CMK (cell line): ENCODE measurements at places on chromosomes 6 and 20.

DNA sequence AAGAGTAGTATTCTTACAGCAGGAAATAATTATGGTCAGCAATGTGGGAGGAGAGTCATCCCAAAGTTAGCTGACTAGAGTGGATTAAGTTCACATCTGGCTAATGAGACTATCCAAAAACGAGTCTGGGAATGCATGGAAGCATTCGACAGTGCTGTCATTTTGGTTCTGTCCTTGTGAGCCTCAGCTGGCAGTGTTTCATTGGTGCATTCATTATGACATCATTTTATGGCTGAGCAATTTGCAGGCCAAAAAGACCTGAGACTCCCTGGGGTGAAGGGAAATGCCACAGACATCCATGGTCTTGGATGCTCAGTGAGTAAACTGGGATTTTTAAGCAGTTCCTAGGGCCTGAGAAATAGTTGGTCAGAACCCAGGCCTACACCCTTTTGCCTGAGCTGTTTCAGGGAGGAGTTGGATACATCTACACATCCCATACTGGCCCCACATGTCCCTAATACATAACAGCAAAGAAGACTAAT lies 196.4 kb upstream of the CCN2 start:
- DNase-seq, result no peak

DNA sequence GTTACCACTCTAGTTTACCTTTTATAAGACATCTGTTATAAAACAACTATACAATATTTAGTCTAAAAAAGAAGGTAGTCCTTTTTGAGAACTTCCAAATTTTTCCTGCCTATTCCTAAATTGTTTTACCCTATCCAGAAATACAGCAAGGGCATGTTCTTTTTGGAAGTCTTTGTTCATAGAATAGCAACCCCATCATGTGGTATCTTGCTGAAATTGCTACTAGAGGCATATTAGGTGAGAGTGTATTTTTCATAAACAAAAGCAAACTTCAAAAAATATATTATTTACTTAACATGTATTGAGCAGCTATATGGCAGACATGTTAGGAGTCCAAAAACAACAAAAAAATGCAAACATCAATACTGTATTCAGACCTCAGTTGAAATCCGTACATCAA lies 371.8 kb upstream of the NRSN1 start:
- DNase-seq, result no peak

- DNase-seq, result no peak
Measured at GRCh38 chr6:4786996-4787395, 10.8 kb downstream of the CDYL start.

- DNase-seq, result no peak
Measured at GRCh38 chr6:19354181-19354580, 483.0 kb upstream of the ID4 start.

DNA sequence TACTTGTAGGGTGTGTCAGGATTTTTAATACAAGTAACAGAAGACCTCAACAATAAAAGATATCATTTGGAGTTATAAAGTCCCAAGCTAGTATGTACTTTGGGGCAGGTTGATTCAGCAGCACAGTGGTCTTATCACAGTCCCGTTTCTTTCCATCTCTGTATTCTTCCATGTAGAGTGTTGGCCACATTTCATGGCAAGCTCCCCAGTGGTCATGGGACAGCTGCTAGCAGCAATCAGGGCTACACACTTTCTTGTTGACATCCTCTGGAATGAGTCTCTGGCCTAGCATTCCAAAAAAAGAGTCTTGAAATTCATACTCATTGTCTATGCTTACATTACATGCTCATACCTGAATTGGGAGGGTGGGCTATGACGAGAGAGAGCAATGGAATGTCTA lies 53.2 kb downstream of the SOBP start:
- no peak for DNase-seq

- no peak for DNase-seq
Measured at GRCh38 chr20:63400486-63401210, 39.5 kb upstream of the CHRNA4 start.

GRCh38 chr6:75800133-75800532 lies 51.1 kb downstream of the MYO6 start:
- DNase-seq, result no peak

- DNase-seq, result no peak
Measured at GRCh38 chr20:45781391-45781931, 10.2 kb downstream of the WFDC3 start.

GRCh38 chr6:15349379-15349778 lies 103.5 kb downstream of the JARID2 start:
- no peak for DNase-seq

GRCh38 chr6:166495487-166496314 lies 90.8 kb downstream of the RAMACL start:
- DNase-seq, result no peak

DNA sequence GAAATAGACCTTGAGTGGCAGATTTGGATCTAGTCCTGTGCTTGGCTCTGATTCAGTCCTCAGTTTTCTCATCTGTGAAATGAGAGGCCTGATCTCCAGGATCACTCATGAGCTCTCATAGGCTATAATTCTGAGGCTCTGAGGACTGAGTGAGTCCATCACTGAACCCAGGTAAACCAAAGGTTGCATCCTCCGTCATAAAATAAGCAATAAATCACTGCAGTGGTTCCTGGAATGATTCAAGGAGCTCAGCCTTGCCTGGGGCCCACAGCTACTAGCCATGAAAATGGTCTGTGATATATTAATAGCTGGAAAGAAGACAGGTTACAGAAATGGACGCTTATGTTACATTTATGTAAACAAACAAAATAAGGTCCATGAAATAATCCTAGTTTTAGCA lies 124.8 kb downstream of the MAP3K7 start:
- DNase-seq, result no peak

- no peak for DNase-seq
Measured at GRCh38 chr20:10687895-10688294, 14.1 kb upstream of the JAG1 start.

- DNase-seq, result no peak
Measured at GRCh38 chr6:125974214-125974866, 12.0 kb upstream of the TRMT11 start.

GRCh38 chr6:143675382-143675900 lies 2.3 kb upstream of the PHACTR2 start:
- no peak for DNase-seq

DNA sequence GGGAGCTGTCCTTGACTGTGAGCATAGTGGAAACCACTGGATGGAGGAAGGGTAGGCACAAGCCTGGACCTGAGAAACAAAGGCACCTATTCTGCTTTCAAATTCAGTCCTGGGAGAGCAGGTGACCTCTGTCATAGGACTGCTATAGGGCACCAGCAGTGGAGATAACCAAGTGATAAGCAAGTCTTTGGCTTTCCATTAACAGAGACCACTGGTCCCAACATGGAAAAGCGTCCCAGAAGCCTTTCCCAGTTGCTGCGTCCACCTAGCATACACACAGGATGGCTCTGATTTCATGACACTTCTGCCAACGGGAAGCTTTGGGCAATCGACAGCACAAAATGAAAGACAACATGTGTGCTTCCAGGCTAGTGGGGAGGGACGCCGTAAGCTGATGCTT lies 8.9 kb downstream of the SLC22A3 start:
- no peak for DNase-seq
